Fibroblast of skin of right quadriceps (primary cell): ENCODE measurements at places on chromosomes 6 and 20.

GRCh38 chr6:57313009-57313408, 4.4 kb upstream of the PRIM2 start:
- DNase-seq: no peak

GRCh38 chr6:19454001-19454720, 383.0 kb upstream of the ID4 start:
- DNase-seq: no peak

DNA sequence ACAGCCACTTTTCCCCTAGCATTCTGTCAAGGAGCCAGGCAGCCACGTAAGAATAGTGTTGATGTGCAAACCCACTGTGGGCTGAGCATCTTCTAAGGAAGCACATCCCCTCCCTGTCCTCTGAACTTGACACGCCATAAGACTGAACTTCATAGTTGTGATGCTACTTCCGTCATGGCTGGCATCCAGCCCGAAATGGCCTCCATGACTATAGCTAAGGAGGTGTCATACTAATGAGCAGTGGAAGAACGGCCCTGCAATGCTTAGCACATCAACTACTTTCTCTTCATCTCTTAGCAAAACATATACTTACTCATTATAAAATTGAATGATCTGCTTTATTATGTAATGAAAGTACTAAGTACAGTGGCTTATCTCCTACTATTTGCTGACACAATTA, 110.2 kb downstream of the GJA10 start:
- DNase-seq: no peak

DNA sequence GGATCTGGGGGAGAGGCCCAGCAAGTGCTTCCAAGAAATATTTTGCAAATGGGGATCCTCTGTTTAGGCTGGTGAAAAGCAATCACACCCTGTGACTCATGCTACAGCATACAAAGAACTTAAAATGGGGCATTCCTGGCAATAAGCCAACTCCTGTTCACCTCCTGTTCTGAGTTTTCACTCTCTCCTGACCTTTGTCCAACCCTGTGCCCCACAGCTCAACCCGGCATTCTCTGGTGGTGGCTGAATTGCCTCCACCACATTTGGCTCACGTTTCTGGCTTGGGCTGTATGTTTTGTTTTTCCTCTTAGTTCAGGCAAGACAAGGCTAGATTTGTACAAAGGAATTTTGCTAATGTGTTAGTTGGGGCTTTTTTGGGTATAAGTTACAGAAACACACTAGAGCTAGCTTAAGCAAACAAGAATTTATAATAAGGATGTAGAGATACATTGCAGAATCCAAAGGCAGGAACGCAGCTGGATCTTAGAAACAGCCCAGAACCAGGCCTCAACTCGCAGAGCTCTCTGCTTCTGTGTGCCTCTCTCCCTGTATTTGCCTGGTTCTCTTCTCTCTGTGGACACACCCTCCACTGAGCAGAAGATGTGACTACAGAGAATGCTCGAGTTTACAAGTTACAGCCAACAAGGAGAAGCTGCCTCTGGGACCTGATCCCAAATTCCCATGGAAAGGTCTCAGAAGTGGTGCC, 9.4 kb downstream of the ABCC10 start:
- DNase-seq: peak; percentile 68

DNA sequence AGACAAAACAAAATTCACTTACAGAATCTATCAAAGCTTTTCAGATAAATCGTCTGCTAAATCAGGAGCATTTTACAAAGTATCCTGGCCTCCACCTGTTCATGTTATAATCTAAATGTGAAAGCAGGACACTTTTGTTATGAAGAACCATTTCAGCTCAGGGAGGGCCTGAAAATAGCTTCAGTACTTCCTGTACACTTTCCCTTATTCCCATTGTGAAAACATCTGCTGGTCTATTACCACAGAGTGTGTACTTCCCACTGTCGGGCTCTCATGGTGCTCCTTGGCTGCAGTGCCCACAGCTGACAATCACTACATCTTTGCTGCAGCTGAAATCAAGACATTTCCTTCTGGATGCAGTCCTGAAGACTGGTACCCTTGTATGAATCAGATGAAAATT, 128.1 kb downstream of the OPRM1 start:
- DNase-seq: no peak

GRCh38 chr6:159056899-159057298, 12.1 kb upstream of the TAGAP start:
- no peak for DNase-seq

- peak; percentile 37 for DNase-seq
Observed at GRCh38 chr6:66199171-66199570, 492.1 kb upstream of the EYS start.

- peak; percentile 20 for DNase-seq
Observed at GRCh38 chr6:142960098-142960497, 15.1 kb upstream of the HIVEP2 start.

DNA sequence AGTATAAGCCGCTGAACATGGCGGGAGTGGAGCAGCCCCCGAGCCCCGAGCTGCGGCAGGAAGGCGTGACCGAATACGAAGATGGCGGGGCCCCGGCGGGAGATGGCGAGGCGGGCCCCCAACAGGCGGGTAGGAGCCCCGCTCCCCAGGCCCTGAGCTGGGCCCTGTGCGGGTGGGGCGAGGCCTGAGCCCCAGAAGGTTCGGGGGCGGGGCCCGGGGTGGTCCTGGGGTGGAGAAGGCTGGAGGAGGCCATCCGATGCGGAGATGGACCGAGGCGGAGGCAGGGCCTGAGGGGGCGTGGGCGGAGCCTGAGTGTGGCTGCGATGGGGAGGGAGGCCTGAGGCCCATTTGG, 7.1 kb downstream of the L3MBTL1 start:
- no peak for DNase-seq

DNA sequence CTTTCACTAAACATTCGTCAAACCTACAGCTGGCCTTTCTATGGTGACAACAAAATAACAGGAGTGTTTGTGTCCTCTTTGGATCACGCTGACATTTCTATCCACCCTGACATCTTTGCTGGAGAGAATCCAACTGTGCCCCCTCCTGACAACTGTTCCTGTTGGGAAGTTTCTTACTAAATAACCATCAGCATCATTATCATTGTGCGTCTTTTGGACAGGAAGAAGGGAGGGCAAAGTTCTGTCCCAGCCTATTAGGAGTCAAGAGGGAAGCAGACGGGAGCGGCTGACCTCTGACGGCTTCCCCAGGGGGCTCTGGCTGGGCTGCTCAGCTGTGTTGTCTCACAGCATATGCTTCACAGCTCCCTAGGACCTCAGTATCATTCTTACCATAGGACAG, 195.9 kb upstream of the SULF2 start:
- DNase-seq: no peak

- no peak for DNase-seq
Observed at GRCh38 chr6:106825156-106825555, 149.4 kb downstream of the CD24 start.

DNA sequence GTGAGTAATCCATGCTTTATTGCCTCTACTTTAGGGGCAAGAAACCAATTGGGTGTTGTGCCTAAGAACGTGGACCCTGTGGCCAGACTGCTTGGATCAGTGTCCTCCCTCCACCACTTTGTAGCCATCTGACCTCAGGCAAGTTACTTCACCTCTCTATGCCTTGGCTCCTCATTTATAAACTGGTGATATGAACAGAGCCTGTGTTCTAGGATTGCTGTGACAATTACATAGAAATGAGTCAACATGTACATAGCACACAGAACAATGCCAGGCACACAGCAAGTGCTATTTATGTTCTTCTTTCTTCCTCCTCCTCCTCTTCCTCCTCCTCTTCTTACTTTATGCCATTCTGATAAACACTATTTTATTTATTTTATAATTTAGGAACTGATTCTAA, 339.4 kb downstream of the CD83 start:
- DNase-seq: no peak

DNA sequence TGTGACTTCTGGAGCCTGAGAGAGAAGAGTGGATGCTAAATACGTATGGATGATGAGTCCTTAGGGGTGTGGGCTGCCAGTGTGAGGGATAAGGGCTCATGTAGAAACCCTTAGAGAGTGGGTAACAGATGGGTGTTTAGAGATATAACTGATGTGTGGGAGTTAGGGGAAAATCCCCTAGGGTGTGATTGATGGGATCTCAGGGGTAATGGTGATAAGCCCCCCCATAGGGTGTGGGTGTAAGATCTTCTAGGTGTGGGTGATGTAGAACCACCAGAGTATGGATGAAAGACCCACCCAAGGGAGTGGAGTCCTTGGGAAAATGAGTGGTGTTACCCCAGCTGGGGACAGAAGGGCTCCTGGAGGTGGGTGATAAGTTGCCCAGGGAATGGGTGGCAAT, 26.3 kb downstream of the SLC12A5 start:
- DNase-seq: no peak

GRCh38 chr6:18415671-18416340, 28.7 kb downstream of the RNF144B start:
- peak; percentile 60 for DNase-seq

- DNase-seq: no peak
Observed at GRCh38 chr6:10556589-10556988, 35.4 kb downstream of the GCNT2 start.

GRCh38 chr6:63844287-63844686, 208.7 kb downstream of the PHF3 start:
- DNase-seq: peak; percentile 27

DNA sequence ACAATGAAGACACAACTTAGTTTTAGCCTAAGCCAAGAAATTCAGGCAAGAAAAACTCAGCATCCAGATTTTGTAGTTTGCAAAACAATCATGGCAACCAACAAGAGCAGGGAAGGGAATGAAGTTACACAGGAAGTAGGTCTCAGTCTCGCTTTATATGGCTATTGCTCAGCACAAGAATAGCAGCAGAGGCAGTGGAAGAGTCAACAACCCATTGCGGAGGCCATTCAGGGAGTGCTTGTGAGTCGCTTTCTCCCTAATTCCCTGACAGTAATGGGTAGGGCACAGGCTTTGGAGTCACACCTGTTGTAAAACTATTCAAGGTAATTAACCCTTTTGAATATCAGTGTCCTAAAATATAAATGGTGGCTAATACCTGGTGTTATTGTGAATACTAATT, 238.5 kb downstream of the HDGFL1 start:
- no peak for DNase-seq

DNA sequence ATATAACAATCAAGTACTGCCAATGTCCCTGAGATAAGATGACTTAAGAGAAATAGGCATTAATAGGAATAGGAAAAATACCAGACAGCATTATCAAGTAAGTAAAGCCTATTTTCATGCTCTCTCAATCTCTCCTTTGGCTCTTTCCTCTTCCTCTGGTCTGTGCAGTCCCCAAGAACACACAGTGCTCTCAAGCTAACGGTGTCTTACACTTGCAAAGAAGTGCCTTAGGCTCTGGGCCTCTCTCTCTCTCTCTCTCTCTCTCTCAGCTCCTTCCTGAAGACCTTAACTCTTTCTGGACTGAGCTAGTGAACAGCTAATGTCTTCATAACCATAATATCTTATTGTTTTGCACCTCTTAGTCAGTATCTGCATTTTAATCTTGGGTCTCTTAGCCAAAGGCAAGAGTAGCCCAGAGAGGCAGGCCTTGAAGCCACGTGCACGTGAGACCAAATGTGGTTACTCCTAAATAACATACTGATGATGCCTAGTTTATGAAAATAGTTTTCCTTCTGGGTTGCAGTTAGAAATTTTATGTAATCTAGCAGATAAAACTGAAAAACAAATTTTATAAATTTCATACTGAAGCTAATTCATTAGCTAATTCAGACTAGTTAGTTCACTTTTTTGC, 70.8 kb downstream of the TPD52L1 start:
- DNase-seq: no peak

GRCh38 chr20:44805979-44806620, 4.2 kb downstream of the RIMS4 start:
- peak; percentile 39 for DNase-seq

GRCh38 chr6:132797951-132798868, at the start of gene SLC18B1:
TSS of gene SLC18B1 (minus strand) at chr6:132798637. CDS start at chr6:132798456, 181 bp downstream.
- DNase-seq: peak; percentile 25

- no peak for DNase-seq
Observed at GRCh38 chr6:169903122-169903521, 151.7 kb downstream of the ERMARD start.

DNA sequence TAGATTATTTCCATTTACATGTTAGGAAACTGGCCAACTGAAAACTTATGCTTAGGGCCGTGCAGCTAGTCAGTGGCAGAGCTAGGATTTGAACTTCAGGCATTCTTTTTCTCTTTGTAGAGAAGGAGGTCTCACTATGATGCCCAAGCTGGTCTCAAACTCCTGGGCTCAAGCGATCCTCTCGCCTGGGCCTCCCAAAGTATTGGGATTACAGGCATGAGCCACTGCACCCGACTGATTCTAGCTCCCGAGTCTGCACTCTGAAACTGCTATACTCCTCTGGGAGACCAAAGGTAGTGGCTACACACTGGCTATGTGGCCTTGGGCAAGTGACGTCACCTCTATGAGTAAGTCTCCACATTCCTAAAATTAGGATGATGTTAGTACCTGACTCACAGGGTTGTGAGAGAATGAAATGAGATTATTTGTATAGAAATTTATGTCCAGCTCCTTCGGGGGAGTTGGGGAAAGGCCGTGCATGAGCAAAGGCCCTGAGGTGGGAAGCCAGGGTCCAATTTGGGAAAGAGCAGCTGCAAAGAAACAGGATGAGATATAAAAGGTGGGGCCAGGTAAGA, 6.4 kb downstream of the PLTP start:
- DNase-seq: peak; percentile 61

DNA sequence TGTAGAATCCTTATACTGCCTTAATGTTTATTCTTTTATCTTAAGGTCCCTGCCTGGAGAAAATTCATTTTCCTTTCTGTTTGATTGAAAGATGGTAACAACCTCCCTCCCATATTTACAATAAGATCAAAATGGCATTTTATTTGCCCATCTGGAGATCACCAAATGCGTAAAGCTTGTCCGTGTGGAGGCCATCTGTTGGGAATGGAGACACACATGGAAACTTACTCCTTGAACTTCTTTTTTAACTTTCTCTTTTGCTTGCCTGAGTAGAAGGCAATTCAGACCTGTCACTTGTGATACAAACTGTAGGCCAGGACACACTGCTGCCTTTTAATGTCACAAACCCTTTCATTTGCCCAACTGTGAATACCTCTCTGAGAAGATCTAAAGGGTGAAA, 144.8 kb upstream of the CEP162 start:
- no peak for DNase-seq

GRCh38 chr20:59413326-59413865, 113.0 kb downstream of the EDN3 start:
- DNase-seq: no peak

- DNase-seq: no peak
Observed at GRCh38 chr6:158226655-158227512, 58.7 kb downstream of the GTF2H5 start.

- DNase-seq: no peak
Observed at GRCh38 chr20:43544501-43544900, 14.3 kb upstream of the SGK2 start.
